Activated naive CD8-positive, alpha-beta T cell treated with anti-CD3 and anti-CD28 coated beads for 36 hours (primary cell): ENCODE measurements at places on chromosomes 3 and 15.

DNA sequence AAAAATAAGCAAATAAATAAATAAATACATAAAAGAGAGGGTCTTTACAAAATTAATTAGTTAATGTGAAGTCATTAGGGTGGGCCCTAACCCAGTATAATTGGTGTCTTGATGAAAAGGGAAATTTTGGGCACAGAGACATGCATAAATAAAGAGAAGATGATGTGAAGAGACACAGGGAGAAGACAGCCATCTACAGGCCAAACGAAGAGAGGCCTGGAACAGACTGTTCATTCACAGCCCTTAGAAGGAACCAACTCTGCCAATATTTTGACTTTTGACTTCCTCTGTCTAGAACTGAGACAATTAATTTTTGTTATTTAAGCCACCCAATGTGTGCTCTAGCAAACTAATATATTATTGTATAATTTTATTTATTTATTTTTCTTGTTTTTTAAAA lies 29.6 kb upstream of the SELENOK start:
- no peak for DNase-seq

DNA sequence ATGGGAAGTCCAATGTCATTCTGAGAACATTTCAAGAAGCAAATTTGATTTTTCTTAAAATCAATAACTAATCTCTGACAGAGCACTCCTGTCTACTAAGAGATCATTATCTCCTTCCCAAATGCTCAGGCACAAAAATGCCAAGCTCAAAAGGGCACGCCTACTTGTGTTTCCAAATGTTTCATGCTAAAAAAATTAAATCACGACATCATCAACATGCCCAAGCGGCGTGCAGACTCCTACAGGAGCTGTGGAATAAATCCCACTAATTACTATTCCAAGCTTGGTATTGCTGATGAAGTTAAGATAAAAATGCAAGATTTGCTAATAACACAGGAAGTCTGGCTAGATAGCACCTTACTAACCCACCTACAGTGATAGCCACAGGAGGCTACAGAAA lies 140.8 kb downstream of the OSBPL10 start:
- DNase-seq: no peak

GRCh38 chr3:142450881-142451280 lies 3.0 kb upstream of the XRN1 start:
- no peak for DNase-seq

DNA sequence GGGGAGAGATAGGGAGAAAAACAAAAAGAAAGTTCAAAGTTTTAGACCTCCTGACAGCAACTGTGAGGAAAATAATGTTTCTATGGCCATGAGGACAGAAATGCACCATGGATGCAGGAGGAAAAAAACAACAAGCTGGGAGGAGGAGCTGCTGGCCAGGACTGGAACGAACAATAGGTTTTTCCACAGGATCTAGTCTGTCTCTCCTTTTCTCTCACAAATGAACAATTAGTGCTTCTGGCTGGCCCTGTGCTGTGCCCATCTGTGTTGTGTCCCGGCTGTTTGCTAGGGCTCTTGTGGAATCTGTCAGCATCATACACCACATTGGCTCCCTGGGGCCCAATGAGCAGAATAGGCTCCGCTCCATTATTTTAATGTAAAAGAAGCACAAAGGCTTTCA lies 15.2 kb downstream of the GK5 start:
- DNase-seq: no peak

GRCh38 chr3:194554473-194555123 lies 67.8 kb upstream of the ATP13A3 start:
- DNase-seq: no peak

DNA sequence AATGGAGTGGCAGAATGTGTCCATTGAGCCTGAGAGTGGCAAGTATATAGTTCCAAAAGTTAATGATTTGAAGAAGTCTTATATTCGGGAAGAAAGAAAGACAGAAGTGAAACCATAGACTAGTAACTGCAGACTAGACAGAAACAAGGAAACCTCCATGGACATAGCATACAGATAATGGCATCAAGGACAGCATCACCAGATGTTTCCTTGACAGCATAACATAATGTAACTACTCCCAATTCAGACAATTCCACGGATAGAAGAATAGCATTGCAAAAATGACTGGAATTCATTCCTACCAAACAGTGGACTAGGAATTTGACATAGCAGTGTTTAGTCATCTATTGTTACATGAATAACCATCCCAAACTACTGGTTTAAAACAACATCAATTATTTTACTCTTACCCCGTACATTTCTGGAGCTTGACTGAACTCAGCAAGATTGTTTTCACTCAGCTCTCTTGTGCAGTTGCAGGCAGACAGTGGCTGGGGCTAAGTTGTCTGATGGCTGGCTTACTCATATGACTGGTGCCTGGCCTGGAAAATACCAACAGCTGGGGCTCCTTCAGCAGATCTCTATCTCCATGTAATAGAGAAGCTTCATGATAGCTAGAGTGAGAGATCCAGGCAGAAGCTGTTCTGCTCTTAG lies 109.7 kb upstream of the GADL1 start:
- DNase-seq: no peak
